NCI-H524 (cell line): ENCODE measurements at places on chromosomes 7 and 10.

DNA sequence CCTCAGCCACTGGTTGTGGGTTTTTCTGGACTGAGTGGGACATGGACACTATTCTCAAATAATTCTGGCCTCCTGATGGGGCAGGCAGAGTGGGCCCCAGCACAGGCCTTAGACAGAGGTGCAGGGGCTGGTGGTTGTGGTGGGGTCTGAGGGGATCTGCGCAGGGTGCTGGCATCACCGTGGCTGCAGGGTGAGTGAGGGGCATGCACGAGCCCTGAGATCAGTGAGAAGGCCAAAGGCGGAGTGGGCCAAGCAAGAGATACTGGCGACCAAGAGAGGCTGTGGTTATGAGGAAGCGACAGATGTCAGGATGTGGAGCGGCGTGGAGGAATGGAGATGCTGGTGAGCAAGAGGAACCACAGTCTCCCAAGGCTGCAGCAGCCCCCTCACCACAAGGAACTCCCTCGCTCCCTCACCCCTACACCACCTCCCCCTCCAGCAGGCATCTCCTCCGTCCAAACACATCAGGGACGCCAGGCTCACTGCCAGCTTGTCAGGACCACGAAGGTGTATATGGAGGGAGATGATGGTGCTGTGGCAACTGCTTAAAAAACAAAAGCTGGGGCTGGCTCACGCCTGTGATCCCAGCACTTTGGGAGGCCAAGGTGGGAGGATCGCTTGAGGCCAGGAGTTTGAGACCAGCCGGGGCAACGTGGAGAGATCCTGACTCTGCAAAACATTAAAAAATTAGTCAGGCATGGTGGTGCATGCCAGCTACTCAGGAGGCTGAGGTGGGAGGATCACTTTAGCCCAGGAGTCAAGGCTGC, 9.6 kb downstream of the PRF1 start:
- no peak for DNase-seq

GRCh38 chr7:100582041-100582579, 3.8 kb downstream of the LRCH4 start:
- DNase-seq: no peak

DNA sequence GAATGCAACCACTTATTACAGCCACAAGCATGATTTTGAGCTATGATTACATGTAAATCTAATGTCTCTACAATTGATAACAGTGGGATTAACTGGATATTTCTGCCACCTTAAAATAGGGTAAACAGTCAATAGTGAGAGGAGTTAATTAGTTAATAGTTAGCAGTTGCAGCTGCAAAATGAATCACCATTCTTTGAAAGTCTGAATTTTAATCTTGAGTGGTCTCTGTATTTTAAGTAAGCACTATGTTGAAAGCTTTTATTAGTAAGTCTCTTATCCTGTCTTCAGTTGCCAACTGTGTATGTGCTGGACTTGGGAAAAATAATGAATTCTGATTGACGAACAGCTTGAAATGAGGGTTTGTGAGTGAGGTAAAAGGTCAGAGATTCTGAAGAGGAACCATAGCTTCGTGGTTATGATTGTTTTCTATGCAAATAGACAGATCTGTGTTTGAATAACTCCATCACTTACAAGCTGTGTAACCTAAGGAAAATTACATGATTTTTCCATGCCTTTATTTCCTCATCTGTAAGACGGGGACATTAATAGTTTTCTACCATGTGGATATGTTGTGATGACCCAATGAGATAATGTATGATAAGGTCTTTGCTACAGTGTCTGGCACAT, 75.2 kb downstream of the RNLS start:
- DNase-seq: no peak

- DNase-seq: no peak
Measured at GRCh38 chr7:31335884-31336201, 4.7 kb downstream of the NEUROD6 start.

DNA sequence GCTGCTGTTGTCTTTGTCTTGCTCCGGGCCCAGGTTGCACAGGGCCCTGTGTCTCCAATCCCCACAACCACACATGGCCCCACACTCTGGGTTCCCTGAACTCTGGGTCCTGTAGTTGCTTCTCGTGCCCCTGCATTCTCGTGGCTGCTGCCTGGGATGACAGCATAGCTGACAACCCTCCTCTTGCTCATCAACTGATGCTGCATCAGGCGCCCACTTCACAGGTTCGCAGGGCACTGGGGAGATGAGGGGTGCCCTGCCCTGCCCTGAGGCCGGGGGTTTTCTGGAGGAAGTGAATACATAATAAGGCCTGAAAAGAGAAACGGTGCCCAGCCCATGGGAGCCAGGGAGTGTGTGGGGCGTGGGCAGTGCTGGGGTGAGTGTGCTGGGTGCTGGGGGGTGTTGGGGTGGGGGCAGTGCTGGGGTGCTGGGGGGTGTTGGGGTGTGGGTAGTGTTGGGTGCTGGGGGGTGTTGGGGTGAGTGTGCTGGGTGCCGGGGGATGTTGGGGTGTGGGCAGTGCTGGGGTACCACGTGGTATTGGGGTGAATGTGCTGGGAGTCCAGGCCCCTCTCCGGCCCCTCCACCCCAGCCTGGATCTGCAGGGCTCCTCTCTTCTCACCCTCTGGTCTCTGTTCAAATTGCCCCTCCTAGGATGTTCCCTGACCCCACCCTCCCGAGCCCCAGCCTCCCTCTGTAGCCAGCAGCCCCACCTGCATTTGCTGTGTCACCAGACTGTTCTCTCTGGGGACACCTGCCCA, 2.0 kb upstream of the MTG1 start:
- no peak for DNase-seq

- DNase-seq: no peak
Measured at GRCh38 chr10:83122336-83122735, 1017.0 kb upstream of the GHITM start.

- no peak for DNase-seq
Measured at GRCh38 chr7:7491044-7491443, 44.6 kb downstream of the COL28A1 start.

- DNase-seq: no peak
Measured at GRCh38 chr7:151379193-151379520, 30.7 kb downstream of the WDR86 start.

DNA sequence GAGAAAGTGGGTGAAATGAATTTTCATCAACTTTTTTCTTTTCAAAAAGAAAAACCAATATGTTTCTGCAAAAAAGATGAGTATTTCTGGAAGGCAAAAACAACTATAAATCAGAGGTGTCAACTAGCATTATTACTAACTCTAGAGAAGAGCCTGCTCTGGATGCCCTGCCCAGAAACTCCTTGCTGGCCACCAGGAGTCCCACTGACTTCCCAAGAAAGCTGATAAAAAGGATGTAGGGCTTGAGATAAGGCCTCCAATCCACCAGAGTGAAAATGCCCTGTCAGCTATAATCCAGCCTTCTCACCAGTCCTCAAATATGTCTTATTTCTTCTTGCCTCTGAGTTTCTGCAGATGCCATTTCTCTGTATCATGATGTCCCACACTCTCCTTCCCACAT, 16.7 kb upstream of the FZD1 start:
- DNase-seq: no peak

DNA sequence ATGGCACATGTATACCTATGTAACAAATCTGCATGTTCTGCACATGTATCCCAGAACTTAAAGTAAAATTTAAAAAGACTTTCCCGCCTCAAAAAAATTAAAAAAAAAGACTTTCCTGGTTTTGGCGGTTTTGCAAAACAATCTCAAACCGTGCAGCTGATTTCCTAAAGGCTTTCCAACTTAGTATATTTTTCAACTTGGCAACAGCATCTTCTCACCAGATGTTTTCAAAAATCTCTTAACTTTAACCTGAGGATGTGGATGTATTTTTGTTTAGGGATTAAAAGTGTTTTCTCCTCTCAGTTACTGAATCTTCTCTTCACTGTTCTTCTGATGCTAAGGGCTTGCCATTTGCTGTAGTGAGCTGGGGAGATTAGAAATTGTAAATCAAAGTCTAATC, 96.5 kb upstream of the PLPP4 start:
- no peak for DNase-seq

DNA sequence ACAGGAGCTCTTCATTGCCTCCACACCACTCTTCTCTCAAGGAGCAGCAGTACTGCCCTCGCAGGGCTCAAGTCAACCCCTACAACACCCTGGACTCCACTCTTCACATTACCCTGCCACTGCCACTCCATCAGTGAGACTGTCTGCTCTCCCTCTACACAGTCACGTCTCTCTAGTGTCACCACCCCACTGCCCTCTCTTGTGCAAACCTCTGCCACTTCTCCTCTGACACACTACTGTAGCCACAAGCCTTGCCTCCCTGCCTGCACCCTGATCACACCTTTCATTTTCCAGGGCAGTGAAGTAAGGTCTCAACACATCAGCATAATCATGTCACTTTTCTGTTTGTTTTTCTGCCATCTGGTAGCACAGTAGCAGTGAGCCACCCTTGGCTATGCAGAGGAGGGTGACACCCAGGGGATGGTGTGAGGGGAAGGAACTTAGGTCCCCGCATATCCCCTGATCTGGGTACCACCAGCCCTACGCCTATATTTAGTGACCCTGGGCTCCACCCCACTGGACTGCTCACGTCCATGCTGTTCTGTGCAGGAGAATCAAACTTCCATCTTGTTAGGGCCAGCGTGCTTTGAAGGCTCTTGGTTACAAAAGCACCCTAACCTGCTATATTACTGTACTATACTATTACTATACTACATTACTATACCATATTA, 1.6 kb downstream of the C10orf143 start:
- DNase-seq: no peak

DNA sequence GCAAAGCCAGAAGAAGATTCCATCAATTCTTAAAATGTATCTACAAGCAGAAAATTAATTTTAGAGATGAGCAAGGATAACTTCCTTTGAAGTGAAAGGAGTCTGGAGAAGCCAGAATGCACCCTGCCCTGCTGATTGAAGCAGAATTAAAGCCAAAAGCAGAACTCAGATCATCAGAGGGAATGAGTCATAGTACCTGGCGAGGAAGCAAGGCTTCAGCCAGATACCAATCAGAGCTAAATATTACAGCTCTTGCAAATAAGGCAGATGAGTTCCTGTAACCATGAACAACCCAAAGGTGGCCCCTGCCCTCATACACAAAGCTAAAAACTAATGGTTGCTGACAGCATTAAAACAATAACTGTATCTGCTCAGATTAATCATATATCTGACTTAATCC, 10.4 kb downstream of the HTR7 start:
- DNase-seq: no peak

GRCh38 chr10:132924046-132924952, 18.1 kb downstream of the CFAP46 start:
- no peak for DNase-seq

DNA sequence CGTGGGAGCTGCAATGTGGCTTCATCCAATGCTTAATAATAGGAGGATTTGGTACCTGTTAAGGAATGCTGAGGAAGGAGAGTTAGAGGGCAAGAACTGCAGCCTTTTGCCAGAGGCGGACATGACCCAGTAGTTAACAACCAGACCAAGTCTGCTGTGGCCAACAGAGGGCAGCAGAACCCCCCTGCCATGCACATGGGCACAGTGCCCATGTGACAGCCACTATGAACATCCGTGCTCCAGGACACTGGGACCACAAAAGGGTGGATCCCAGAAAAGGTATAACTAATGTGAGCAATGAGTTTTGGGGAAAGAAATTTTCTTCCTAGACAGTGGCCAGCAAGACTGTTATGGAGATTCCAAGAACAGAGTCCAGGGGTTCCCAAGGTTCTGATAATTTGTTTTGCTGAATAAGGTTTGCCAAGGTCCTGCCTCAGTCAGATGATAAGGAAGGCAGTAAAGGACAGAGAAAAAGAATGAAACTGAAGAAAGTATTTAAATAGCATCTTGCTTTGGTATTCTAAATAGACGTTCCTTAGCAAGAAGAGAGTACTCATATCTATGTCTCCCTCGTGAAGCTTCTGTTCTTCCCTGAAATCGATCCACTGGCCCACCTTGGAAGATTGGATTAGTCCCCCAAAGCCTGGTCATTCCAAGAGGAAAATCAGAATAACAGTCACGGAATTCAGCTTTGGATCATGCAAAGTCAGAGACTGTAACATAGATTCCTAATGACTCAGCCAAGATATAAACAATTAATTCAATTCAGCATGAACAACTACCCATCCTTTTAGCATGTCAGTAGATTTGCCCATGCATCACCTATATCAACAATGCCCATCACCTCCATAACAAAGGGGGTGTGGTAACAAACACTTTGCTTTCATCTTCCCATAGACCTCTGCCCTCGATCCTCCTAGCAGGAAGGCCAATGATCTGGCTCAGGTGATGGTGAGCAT, 56.0 kb downstream of the LGI1 start:
- peak; percentile 40 for DNase-seq

- DNase-seq: no peak
Measured at GRCh38 chr7:95867309-95867708, 95.0 kb downstream of the DYNC1I1 start.

GRCh38 chr7:151059367-151060112, at the start of gene SLC4A2:
SLC4A2 (plus strand) TSS chr7:151059589; CDS start chr7:151061988, 2,399 bp downstream.
- peak; percentile 67 for DNase-seq

DNA sequence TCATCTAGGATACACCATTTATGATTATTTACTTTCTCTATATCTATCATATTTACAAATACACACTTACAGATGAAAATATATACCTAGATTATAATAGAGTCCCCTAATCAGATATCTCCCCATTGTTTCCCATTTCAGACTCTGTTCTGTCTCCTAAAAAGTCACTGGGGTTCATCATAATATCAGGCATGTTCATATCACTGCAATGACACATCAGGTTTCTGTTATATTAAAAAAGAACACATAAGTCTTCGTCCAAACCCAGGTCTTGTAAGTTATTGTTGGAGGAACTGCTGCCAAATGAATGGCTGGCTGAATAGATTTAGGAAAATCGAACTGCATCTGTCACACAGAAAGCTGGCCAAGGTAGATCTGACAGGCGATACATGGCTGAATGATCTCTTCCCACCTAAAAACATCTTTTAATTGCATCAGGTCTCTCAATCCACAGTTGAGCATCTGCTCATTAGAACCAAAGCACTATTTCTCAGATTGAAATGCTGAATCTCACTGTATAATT, 178.7 kb downstream of the CACNA2D1 start:
- peak; percentile 90 for DNase-seq

- DNase-seq: no peak
Measured at GRCh38 chr7:80153446-80153845, 18.8 kb downstream of the GNAI1 start.

- DNase-seq: no peak
Measured at GRCh38 chr7:2800931-2801688, 43.0 kb downstream of the GNA12 start.

GRCh38 chr10:36173364-36173763, 531.3 kb upstream of the FZD8 start:
- no peak for DNase-seq

GRCh38 chr10:103688491-103688890, 166.9 kb downstream of the SH3PXD2A start:
- DNase-seq: no peak

GRCh38 chr10:2145926-2146478, 408.7 kb upstream of the ADARB2 start:
- DNase-seq: no peak

- DNase-seq: no peak
Measured at GRCh38 chr7:37368540-37368939, 80.1 kb downstream of the ELMO1 start.

GRCh38 chr10:22340329-22341189, 4.7 kb upstream of the SPAG6 start:
- DNase-seq: no peak

GRCh38 chr10:101901340-101901739, 57.7 kb upstream of the KCNIP2 start:
- peak; percentile 51 for DNase-seq
